ENCODE measurements at places on chromosomes 16 and 17. TPM values are rescaled to one million over a fixed set of nuclear protein-coding genes. Genes with fewer than 3 reads are reported as not detected.

The IRX3 gene
- 0.86 TPM for total RNA-seq

The ZNF385C gene
- not detected for total RNA-seq

The MT3 gene
- total RNA-seq = not detected

The DNAH17 gene
- not detected for total RNA-seq

The CA5A gene
- not detected for total RNA-seq

The C16orf46 gene
- 0.86 TPM for total RNA-seq

The AHSP gene
- total RNA-seq = not detected

The CLDN9 gene
- not detected for total RNA-seq

The CHST5 gene
- under 0.01 TPM for total RNA-seq

The TPPP3 gene
- total RNA-seq = 0.86 TPM

The CX3CL1 gene
- 0.32 TPM for total RNA-seq

The EME2 gene
- 13.9 TPM for total RNA-seq

The AGRP gene
- not detected for total RNA-seq

The CDH15 gene
- total RNA-seq = under 0.01 TPM

The CRYBA1 gene
- total RNA-seq = 0.43 TPM

The EVPLL gene
- not detected for total RNA-seq

The RAMP2 gene
- total RNA-seq = not detected

The NPIPB9 gene
- 3.9 TPM for total RNA-seq

The CRYM gene
- 0.32 TPM for total RNA-seq

The ZNF232 gene
- total RNA-seq = 5.2 TPM

The CHD9NB gene
- total RNA-seq = 2.6 TPM

The PLD2 gene
- total RNA-seq = 11.7 TPM

The VEZF1 gene
- 51.8 TPM for total RNA-seq

The SOX9 gene
- 1.7 TPM for total RNA-seq

The USP6 gene
- total RNA-seq = not detected

The PRKCB gene
- not detected for total RNA-seq

The TBC1D3L gene
- total RNA-seq = 2.6 TPM

The CLEC19A gene
- total RNA-seq = not detected

The KRTAP9-8 gene
- not detected for total RNA-seq

The P2RX5 gene
- total RNA-seq = 0.32 TPM

The DBNDD1 gene
- 0.86 TPM for total RNA-seq

The PMFBP1 gene
- total RNA-seq = under 0.01 TPM

All from fibroblast of villous mesenchyme (primary cell).